Astrocyte (in vitro differentiated cells and primary cell): ENCODE measurements at places on chromosomes 13 and 19. TPM values are rescaled to one million over a fixed set of nuclear protein-coding genes. Genes with fewer than 3 reads are reported as not detected.

DNA sequence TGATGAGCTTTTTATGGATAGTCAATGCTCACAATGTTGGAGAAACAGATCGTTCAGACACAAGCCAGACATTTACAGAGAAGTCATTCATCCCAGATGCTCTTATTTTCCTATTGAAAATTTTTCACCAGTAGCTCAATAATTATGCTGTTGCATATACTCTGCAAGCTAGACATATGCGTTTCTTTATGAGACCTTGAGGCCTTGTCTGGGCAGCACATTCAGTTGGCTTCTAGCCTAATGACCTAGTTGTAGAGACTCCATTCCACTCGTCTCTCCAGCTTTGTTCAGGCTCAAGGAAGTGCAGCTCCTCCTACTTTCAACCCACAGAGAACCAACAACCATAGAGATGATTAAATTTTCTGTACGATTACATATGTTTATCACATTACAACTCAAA is 237.7 kb downstream of the MZT1 start:
- H3K27ac ChIP-seq: no peak overlapping the region
- H3K36me3 ChIP-seq: no peaks in the 10 kb centered on the region
- H3K4me3 ChIP-seq: no peak overlapping the region
- DNase-seq: no peak

DNA sequence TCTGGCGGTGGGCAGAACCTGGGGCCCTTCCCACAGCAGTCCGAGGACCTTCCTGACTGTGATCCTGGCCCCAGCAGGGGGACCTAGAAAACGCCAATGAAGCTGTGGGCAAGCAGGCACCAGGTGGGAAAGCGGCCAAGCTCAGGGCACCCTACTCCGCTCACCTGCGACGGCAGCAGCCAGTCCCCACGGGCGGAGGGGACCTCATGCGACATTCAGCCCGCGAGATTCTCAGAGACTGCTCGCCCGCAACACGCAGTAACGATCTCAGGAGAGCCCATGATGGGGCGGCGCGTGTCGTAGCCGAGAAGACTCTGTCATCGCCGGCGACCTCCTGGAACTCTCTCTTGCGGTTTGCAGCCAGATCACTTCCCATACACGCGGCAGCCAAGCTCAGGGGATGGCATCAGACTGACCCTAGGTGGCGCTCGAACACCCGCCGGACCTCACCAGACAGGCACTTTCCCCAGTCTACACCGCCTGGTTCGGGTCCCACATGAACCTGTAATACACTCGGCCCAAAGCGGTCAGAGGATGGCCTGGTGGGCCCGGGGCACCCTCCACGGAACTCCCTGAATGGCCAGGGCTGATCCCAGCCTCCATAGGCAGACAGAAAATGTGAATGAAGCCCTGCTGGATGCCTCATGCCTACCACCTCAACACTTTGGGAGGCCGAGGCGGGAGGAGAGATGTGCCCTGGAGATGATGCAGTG is 26.5 kb downstream of the MAN2B1 start:
- no peak overlapping the region for H3K27ac ChIP-seq
- H3K27me3 ChIP-seq: no peaks in the 10 kb centered on the region
- peaks cover 5% of the 10 kb centered on the region for H3K4me1 ChIP-seq
- no peaks in the 10 kb centered on the region for H3K36me3 ChIP-seq
- peak; percentile 59 for DNase-seq

- H3K4me3 ChIP-seq: no peak overlapping the region
- no peaks in the 10 kb centered on the region for H3K27me3 ChIP-seq
- peaks cover 2% of the 10 kb centered on the region for H3K4me1 ChIP-seq
These were observed 300.7 kb downstream of the LMO7 start for GRCh38 chr13:75936791-75937190.

DNA sequence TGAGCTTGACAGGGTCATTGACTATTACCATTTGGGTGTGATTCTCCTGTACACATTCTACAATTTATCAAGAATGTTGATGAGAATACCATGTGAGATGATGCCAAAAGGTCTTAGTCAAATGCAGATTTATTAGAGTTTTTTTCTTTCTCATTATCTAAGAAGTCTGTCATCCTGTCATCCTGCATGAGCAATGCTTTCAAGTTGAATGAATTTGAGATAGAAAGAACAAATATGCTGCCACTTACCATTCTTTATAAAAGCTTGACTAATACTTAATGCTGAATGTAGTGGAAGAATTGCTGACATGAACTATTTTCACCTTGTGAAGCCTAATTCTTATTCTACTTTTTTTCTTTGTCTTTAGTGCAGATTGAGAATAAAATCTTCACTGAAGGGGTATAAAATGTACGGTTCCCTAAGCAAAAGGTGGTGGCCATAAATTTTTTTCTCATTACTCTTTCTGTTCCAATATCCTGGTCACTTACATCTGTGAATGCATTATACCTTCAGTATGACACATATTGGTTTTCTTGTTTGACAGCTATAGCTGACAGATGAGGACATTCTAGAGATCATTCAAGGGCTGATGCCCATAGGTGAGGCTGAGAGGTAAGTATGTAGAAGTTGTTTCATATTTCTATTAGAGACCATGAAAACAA is 1434.7 kb downstream of the SLITRK1 start:
- no peaks in the 10 kb centered on the region for H3K27me3 ChIP-seq
- no peak overlapping the region for H3K4me3 ChIP-seq
- H3K36me3 ChIP-seq: no peaks in the 10 kb centered on the region
- H3K4me1 ChIP-seq: no peaks in the 10 kb centered on the region
- no peak overlapping the region for H3K27ac ChIP-seq

- no peak overlapping the region for H3K4me3 ChIP-seq
- DNase-seq: no peak
- no peaks in the 10 kb centered on the region for H3K36me3 ChIP-seq
- H3K27me3 ChIP-seq: no peaks in the 10 kb centered on the region
These were observed 184.2 kb downstream of the SUCLA2 start for GRCh38 chr13:47816831-47817230.

DNA sequence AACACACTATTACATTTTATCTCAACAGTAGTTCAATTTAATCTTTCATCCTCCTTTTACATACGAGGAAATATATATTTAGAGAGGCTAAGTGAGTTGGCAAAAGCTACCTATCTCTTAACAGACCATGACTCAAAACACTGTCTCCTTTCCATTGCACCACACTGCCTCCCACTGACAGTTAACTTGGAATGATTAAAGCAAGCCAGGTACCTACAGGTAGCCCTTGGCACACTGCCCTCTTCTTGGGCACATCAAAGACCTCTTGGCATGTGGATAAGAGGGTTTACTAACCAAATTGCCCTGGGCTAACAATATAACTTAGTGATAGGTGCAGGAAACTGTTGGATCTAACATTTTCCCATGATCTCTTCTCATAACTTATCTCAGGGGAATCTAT is 1.8 kb downstream of the ABHD13 start:
- no peak overlapping the region for H3K4me3 ChIP-seq
- H3K36me3 ChIP-seq: no peaks in the 10 kb centered on the region
- DNase-seq: no peak

- no peak overlapping the region for H3K4me3 ChIP-seq
- H3K4me1 ChIP-seq: no peaks in the 10 kb centered on the region
- no peak overlapping the region for H3K27ac ChIP-seq
- H3K36me3 ChIP-seq: peaks cover 40% of the 10 kb centered on the region
- no peaks in the 10 kb centered on the region for H3K27me3 ChIP-seq
- DNase-seq: no peak
These were observed 7.8 kb downstream of the DHX34 start for GRCh38 chr19:47356900-47357299.

GRCh38 chr19:10404888-10405820 is 1.8 kb upstream of the CDC37 start:
- peak overlapping the region; percentile 99 for H3K4me3 ChIP-seq
- no peak overlapping the region for H3K27ac ChIP-seq
- DNase-seq: no peak
- H3K4me1 ChIP-seq: peaks cover 31% of the 10 kb centered on the region

DNA sequence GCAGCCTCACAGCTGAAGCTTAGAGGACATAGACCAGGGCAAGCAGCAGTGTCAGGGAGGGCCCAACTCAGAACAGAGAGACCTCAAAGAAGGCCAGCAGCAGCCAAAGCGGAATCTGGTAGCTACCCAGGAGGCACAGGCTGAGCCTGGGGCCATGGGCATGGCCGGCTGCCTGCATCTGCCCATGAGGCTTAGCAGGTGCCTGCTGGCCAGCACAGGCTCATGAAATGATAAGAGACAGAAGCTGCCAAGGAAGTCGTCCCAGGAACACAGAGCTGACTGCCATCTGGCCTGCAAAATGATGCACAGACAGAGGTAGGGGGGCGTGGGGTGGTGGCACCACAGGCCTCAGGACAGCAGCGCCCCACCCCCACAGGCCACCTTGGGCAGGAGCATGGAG is 29.2 kb downstream of the TUBA3C start:
- H3K4me1 ChIP-seq: no peaks in the 10 kb centered on the region
- no peak overlapping the region for H3K27ac ChIP-seq
- H3K4me3 ChIP-seq: no peak overlapping the region
- no peak for DNase-seq
- H3K27me3 ChIP-seq: no peaks in the 10 kb centered on the region

DNA sequence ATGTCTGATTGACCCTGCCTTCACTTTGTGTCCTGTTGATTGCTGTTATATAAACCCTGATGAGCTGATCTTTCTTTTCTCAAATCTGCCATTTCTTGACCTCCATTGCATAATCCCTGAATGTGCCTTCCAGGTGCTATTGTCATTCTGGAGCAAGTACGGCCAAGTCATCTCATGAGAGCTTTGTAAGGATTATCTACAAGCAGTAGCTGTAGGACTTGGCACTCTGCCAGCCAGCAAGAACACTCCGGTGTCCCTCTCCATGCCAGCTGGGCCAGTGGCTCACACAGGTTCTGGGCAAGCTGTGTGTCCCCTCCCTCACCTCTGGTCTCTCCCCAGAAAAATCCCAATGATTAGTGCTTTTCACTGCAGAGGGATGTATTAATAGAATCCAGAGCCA is 348.1 kb downstream of the FOXO1 start:
- no peaks in the 10 kb centered on the region for H3K27me3 ChIP-seq
- no peaks in the 10 kb centered on the region for H3K36me3 ChIP-seq
- peaks cover 9% of the 10 kb centered on the region for H3K4me1 ChIP-seq
- no peak overlapping the region for H3K27ac ChIP-seq
- no peak overlapping the region for H3K4me3 ChIP-seq

DNA sequence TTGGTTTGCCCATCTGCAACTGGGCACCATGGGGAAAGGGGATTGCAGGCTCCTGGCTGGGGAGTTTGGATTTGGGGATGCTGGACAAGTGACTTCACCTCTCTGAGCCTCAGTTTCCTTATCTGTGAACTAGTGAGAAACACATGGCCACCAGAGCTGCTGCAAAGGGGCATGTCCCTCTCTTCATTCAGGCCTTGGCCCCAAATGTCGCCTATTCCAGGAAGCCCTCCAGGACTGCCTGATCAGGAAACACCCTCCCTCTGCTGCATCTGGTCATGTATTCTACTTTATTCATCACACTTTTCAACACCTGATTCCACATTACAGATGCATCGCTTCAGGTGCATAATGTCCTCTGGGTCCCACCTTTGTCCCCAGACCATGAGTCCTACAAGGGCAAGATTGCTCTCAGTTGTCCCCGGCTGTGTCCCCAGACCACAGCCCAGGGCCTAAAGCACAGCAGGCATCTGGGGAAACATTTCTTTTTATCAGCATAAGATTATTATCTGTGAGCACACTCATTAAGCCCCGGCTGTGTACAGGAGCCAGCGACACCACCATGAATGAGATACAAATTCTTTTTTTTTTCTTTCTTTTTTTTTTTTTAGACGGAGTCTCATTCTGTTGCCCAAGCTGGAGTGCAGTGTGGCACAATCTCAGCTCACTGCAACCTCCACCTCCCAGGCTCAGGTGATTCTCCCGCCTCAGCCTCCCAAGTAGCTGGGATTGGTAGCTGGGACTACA is 37.5 kb downstream of the ARRDC2 start:
- peak overlapping the region; percentile 47 for H3K4me3 ChIP-seq
- peaks cover 16% of the 10 kb centered on the region for H3K27me3 ChIP-seq
- no peaks in the 10 kb centered on the region for H3K36me3 ChIP-seq
- no peak overlapping the region for H3K27ac ChIP-seq
- peaks cover 6% of the 10 kb centered on the region for H3K4me1 ChIP-seq

DNA sequence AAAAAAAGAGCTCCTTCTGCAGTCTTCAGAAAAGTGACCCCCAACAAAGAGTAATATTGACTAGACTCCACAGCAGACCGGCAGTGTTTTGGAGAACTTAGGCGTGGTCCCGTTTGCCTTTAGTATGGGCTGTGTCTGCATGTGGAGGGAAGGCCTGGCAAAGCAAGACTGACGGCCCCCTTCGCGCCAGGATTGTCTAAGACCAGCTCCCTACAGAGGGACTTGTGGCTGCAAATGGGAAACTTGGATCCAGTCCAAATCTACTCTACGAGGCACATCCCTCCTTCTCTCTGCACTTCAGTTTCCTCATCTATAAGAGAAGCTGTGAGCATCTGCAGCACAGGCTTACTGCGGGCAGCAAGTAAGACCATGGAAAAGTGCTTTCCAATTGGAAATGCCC is 350.0 kb downstream of the ZNF536 start:
- H3K4me3 ChIP-seq: no peak overlapping the region
- H3K27ac ChIP-seq: no peak overlapping the region
- H3K27me3 ChIP-seq: no peaks in the 10 kb centered on the region
- H3K4me1 ChIP-seq: peaks cover 5% of the 10 kb centered on the region
- no peak for DNase-seq

The MRPS12 gene
- total RNA-seq: 57.5 and 59.5 TPM in 2 replicates

The ZNF780B gene
- 12.0 and 13.2 TPM in 2 replicates for total RNA-seq

The ZNF415 gene
- total RNA-seq: 8.7 TPM in 2 replicates

The BICRA gene
- total RNA-seq: 16.5 and 20.7 TPM in 2 replicates

The KBTBD7 gene
- 3.4 and 3.8 TPM in 2 replicates for total RNA-seq
